ENCODE measurements at places on chromosomes 2 and 18.

DNA sequence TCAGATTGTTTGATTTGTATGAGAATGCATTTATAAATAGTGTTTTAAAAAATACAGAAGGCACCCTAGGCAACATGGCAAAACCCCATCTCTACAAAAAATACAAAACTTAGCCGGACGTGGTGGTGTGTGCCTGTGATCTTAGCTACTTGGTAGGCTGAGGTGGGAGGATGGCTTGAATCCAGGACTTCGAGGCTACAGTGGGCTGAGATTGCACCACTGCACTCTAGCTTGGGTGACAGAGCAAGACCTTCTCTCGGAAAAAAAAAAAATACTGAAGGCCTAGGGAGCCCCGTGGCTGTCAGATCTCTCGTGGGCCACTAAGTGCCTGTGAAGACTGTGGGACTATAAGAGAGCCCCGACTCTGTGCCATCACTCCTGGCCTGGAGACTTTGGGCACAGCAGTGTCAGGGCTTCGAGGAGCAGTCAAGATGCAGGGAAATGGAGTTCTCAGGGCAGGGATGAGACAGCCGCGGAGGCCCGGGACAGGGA is 40.5 kb downstream of the MYO7B start:
- no peak for DNase-seq

- DNase-seq: no peak
Measured at GRCh38 chr2:37793004-37793403, 121.6 kb upstream of the CDC42EP3 start.

- DNase-seq: no peak
Measured at GRCh38 chr2:64604155-64604554, 49.6 kb downstream of the SERTAD2 start.

- no peak for DNase-seq
Measured at GRCh38 chr2:74755386-74755785, 78.5 kb upstream of the HK2 start.

DNA sequence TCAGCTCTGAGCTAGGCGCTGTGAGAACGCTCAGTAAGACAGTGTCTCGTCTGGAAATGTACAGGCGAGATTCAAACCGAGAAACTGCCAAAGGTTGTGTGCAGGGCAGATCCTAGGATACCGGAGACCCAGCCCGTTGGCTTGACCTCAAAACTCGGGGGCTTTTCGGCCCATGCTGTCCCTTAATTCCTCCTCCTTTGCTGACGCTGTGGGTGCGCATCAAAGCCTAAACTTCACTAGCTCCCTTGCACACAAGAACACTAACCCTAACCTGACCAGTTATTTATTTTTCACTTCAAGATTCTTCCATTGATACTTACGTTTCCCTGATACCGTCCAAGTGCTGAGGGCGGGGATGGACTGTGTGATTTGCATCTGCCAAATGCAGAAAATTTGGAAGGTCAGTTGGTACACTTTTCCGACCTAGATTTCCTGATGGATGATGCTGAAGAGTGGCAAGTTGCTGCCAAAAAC is 1.0 kb upstream of the AAK1 start:
- DNase-seq: peak; percentile 49

DNA sequence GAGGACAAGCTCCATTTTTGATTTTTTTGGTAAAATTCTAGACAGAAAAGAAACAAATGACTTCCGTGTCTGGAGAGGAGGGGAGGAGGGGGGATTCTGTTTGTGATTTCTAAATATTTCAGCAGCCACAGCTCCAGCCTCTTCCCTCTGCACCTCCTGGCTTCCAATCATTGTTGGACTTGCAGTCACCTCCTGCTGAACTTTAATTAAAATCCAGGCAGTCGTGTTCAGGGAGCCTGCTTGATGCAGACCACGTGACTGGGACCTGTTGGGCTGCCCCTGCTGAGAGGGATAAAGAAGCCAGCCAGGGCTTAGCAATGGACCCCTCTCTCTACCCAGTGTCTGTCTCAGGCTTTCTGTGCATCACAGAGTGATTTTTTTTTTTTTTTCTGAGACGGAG is 115.1 kb downstream of the SH3BP4 start:
- no peak for DNase-seq

DNA sequence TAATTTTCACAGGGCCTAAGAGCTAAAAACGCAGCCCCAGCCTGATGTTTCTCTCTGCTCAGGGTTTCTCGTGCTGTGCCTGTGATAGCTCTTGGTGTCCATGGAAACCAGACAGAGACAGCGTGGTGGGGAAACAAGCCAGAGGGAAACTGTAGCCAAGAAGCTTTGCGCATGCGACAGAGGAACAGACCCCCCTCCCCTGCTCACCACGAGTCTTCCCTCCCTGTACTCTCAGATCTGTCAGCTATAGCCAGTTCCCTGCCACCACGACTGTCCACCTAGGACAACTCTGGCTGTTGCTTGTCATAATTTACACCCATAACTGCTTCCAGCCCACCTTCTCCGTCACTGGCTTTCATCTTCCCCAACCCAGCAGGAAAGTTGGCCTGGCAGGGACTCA is 13.2 kb upstream of the DNAJC27 start:
- no peak for DNase-seq

DNA sequence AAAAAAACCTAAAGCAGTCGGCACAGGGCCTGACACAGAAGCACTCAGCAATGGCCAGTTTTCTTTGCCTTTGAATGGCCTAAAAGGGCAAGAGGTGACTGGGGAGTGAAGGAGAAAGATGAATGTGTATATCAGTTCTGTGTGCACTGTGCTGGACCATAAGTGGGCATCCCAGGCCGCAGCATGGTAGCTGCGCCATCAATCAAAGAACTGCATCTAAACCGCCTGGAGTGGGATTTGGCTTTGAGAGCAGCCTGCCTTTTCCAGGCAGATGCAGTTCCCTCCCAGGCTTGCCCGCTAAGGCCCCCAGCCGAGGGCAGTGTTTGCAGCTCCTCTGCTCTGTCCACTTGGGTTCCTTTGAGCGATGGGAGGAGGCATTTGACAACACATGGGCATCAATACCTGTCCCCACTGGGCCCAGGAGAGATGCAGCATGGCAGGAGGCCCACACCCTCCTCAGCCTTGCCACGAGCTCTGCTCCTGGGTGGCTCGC is 144.1 kb downstream of the FAM210A start:
- no peak for DNase-seq

DNA sequence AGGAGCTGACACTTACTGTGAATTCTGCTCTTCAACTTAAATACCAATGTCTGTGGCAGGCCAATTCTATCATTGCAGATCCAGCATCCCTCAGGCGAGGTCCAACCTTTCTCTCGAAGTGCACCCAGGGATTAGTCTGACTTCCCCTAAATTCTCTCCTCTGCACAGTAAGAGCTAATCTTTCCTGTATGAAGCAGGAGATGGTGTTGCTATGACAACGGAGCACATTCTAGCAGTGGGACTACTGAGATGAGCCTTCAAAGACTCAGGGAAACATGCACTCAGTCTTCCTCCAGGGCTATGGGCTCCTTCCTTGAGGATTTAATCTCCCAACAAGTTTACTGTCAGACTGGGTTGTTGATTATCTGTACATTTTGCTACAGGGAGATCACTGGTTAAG is 176.3 kb downstream of the NOL4 start:
- DNase-seq: no peak

- no peak for DNase-seq
Measured at GRCh38 chr2:189164746-189165145, 14.8 kb downstream of the COL5A2 start.

- no peak for DNase-seq
Measured at GRCh38 chr18:63342206-63342605, 22.6 kb upstream of the BCL2 start.

DNA sequence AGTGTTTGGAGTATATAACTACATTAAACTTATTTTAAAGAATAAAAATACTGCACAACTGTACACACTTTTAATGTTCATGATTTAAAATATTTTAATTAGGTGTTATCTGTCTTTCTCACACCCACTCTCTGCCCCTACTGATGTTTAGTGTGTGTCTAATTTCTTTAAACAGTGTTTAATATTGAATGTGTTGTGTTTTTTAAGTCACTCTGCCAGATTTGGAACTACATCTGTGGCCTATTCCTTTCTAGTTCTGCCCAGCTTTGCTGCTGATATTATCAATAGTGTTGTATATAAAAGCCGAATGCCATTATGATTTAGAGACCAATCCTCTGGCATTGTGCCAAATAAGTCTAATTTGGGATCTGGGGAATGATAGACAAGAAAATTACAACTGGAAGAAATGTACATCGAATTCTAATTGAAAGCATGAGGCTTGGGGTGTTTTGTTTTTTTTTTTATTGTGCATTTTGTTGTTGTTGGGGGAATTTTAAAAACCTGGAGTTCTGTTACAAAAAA is 398.0 kb downstream of the CPS1 start:
- DNase-seq: no peak

GRCh38 chr2:56130463-56131070 is 53.2 kb upstream of the CCDC85A start:
- DNase-seq: no peak

GRCh38 chr18:63078471-63078870 is 241.1 kb downstream of the BCL2 start:
- DNase-seq: no peak

DNA sequence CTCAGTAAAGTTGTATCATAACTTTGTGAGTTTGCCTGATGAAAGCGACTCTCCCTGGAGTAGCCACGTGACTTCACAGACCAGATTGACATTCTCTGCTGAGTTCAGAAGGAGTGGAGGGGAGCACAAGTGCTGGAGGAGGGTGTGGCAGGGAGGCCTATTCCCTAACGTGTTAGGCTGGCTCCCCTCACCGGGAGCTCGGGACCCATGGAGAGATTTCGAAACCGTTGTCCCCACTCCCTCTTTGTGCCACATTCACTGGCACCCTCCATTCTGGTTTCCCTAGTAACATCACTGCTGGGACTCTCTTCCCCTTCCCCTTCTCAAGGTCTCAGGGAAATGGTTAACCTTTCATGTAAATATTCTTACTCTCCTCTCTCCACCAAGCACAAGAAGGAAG is 279.9 kb downstream of the ALPK2 start:
- no peak for DNase-seq

DNA sequence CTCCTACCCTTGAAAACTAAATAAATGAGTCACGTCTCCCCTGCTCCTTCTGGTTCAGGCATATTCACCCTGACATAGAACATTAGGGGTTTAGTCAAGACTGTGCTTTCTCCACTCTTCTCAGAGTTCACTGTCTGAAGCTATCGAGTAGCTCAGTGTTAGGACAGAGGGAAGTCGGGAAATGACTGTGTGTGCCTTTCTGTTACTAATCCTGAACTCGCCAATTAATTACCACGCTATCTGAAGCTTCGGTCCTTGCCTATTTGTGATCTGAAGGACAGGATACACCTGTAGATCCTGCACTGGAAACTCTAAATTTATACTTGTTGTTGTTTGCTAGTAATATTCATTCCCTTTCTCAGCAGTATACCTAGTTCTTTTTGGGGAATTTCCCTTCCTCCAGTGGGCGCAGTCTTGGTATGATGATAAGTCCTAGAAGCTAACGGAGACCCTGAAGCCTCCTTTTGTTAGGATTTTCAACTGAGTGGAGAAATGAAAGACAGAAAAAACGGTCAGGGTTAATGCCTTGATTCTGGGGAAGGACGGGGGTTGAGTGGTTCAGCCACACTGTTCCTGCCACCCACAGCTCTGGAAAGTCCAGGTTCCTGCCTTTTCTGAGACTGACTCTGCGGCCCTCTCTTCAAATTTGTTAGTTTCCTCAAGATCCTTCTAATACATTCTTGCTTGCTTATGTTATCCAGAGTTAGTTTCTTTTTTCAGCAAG is 218.0 kb downstream of the DLGAP1 start:
- no peak for DNase-seq

GRCh38 chr18:28831476-28831875 is 654.5 kb upstream of the CDH2 start:
- DNase-seq: no peak

DNA sequence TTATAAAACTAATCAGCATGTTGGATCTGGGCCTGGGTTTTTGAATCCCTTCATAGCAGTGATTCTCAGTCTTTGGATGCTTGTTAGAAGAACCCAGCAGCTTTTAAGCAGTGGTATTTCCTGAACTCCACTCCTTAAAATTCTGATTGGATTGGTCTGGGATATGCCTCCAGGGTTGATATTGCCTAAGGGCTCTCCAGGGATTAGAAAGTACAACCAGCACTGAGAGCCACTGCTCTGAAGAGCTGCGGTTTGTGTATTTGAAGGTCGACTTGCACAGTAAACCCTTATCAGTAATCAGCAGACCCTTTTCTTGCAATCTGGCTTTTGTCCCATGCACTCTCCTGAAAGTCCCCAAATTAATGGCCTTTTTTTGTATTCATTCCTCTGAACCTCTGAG is 17.0 kb upstream of the RBMS1 start:
- DNase-seq: no peak

GRCh38 chr18:49098386-49098785 is 147.6 kb upstream of the SMAD7 start:
- no peak for DNase-seq

- no peak for DNase-seq
Measured at GRCh38 chr2:241876528-241877196, 7.1 kb downstream of the RTP5 start.

DNA sequence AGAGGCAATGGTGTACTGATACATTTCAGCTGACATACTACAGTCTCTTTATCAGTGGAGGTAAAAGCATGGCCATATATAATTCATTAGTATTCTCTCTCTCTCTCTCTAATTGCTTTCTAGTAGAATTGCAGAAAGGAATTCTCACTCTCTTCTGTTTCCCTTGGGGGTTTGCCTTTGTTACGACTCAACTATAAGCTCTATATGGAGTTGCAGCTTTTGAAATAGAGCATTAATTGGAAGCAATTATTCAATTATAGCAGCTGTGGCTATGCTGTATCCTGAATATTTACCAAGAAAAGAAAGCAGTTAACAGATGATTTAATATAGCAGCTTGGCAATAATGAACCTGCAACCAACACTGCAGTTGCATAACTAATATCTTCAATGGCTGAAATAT is 132.7 kb upstream of the STON1 start:
- DNase-seq: no peak

GRCh38 chr2:135230150-135230549 is 178.1 kb downstream of the RAB3GAP1 start:
- no peak for DNase-seq

DNA sequence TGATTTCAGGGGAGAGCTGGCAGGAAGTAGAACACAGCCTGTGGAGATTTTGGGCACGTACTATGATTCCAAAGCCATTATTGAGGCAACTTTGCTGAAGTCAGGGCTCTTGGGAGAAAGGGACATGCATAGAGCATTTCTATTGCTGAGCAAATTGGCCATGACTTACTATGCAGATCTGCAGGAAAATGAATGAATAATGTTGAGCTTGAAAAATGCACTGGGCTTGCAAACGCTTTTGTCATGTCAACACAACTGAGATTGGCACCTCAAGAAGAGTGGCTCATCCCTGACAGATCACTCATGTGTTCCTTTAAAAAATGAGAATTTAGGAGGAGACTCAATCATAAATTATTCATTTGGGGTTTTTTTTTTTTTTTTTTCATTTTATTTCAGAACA is 230.5 kb downstream of the MBD2 start:
- no peak for DNase-seq

GRCh38 chr18:48939205-48940097 is 11.3 kb downstream of the SMAD7 start:
- DNase-seq: no peak
